ENCODE measurements at places on chromosomes 13 and 19.

DNA sequence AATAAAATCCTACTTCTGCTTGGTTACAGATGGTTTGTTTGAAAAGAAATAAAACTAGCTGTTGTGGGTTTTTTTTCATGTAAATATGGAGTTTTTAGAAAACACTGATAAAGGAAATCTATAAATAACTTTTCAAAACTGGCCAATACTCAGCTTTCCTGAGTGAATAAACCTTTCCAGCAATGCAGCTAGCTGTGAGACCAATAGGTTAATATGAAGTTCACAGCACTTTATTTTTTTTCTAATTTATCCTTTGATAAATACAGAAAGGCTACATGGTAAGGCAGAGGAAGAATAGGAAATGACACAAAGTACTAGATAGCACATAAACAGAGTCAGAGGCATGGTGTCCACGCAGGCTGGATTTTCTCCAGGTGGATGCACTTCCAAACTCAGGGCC lies 154.0 kb downstream of the COG6 start:
- no peak for DNase-seq

DNA sequence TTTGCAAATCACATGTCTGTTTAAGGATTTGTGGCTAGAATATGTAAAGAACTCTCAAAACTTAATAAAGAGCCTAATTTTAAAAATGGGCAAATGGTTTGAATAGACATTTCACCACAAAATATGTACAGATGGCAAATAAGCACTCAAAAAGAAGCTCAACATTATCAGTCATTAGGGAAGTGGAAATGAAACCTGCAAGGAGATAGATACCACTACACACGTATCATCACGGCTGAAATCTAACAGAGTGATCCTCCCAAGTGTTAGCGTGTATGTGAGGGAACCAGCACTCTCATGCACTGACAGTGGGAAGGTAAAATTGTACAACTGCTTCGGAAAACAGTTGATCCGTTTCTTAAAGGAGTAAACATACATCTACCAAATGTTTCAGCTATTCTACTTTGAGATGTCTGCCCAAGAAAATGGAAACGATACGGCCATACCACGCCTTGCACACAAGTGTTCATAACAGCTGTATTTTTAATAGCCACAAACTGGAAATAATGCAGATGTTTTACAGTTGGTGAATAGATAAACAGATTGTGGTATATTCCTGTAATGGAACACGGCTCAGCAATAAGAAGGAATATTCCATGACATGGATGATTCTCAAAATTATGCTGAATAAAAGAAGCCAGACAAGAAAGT lies 14.5 kb downstream of the ARHGEF7 start:
- DNase-seq = peak; percentile 47

DNA sequence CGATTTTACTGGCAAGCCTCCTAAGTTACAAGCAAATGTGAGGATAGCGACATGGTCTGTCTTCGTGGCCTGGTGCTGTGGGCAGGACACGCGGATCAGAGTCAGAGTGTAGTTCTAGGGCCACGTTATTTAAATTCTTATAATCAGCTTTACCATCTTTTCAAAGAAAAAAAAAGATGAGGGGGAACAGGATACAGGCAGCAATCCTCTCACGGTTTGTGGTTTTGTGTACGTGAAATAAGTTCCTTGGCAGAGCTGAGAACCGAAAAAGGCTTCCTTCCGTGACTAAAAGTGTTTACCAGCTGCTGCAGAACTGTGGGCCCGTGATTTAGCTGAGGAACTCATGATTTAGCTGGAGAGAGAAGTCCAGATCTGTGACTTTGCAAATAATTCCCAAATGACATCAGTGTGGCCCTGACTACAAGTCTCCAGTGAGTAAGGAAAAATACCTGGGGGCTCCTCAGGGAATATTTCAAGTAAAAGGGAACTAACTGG lies 27.2 kb downstream of the RCBTB2 start:
- DNase-seq = peak; percentile 85

DNA sequence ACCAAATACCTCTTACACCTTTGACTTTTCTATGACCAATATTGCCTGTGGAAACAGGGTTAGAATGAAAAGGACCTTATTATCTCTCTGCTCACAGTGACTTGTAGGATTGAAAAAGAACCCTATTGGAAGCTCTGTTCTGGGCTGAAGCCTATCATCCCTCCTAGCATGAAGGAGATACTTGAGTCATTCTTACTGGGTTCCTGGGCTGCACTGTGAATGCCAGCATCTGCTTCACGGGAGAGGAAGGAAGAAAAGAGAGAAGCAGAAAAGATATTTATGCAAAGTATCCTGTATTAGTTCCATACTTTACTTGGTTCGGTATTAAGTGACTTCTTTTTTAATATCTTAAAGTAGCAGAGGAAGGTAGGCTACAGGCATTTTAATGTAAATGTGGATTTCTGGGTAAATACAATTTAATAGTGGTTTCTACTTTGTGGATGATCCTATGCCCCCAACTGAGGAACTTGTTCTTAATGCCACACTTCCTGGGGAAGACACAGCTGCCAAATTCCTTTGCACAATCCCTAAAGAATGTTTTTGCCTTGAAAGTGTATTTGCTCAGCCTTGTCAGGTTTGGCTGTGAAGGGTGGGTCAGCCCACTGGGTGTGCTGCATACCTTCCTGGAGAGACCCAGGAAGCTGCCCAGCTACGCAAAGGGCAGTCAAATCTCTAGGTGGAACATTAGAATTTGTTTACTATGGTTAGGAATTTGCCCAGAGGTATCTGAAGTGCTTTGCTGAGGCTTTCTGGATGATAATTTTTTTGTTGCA lies 13.7 kb upstream of the SCEL start:
- no peak for DNase-seq

DNA sequence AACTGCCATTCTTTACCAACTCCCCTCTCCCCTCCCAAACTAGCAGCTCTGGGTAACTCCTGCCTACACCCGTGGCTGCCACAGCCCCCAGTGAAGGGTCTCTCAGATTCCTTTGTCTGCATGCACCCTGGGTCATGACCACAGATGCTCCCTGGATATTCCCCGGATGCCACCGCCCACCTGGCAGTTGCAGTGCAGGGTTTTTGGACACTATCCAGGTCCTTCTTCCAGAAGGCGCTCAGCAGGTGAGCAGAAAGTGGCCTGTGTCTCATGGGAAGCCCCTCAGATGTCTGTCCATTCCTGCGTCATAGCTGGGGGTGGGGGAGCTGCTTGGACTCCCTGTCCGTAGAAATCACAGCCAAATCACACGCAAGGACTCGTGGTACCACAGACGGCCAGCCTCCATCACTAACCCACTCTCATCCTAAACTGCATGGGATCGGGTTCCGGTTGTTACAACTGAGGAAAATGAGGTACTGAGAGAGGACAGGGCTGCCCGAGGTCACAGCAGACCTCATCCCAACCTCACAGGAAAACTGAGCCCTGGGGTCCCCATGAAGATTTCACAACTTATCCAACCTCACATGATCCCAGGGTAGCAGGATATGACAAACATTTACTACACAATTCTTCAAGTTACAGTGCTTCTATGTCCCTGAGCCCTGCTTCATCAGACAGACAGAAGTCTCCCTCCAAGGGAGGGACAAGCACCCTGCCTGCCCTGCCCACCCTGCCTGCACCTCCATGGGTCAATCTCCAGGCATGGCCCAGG lies 38.6 kb downstream of the ELL start:
- DNase-seq = no peak

GRCh38 chr19:32404933-32405430 lies 588 bp upstream of the DPY19L3 start:
- DNase-seq = no peak

DNA sequence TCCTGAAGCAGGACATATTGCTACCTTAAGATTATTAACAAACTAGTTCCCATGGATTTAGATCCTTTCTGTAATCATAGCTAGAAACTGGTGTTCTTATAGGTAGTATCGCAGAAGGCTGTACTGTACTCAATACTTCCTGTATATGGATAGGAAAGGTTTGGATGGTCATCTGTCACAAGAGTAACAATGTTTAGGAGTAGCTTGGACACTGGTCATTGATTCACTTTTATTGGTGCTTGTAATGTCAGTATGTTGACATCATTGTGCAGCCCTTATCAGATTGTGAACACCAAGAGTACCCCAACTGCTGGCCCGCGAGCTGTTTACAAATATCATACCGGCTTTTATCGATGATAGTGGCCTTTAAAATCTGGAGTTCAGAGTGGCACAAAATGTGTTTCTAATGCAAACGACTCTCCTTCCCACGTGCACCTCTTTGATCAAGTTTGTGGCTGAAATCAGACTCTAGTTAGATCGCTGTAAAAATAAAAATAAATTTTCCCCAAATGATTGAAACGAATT lies 605 bp upstream of the CDK8 start:
- no peak for DNase-seq

DNA sequence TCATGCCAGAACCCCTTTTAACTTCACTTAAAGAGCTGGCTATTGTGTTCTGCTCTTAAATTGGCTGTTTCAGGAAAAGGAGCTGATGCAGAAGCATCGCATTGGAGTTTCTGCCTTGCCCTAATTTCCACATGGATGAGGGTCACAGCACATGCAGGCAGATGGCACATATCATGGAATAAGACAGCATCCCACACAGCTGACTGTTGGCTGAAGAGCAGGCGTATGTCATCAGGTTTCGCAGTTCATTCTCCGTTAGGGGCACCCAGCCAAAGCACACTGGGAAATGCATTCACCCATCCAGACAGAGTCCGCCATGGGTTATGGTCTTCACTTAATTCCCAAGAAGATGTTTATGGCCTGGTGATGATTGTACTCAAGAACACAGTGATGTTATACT lies 572.5 kb downstream of the LIG4 start:
- DNase-seq = no peak

DNA sequence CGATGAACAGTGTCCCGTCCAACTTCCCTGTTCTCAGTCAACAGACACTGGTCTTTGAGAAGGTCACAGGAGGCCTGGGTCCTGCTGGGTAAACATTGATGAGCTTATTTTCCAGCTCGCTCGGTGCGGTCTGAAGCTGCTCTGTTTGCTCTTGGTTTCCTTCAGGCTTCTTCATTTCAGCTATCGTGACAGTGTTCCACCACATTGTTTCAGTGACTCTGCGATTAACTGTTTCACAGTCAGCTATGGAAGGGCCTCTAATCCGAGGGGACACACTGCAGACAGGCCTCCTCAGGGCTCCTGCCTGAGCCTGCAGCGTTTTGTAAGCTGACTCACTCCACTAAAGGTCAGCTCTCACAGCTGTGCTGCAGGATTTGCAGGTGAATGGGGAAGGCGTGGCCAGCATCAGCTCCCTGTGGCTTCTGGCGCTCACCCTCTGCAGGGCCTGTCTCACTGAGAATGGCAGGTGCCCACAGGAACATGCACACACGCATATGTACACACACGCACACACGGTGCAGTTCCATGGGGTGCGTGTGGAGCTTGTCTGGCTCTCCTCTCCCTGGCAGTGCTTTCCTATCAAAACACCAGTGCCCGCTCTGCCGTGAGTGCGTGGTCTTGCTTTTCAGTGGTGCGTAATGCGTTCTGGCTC lies 62.9 kb upstream of the MCF2L start:
- no peak for DNase-seq

GRCh38 chr13:105991622-105992277 lies 543.7 kb downstream of the EFNB2 start:
- no peak for DNase-seq

- no peak for DNase-seq
Observed at GRCh38 chr13:94550062-94550738, 45.8 kb downstream of the TGDS start.

DNA sequence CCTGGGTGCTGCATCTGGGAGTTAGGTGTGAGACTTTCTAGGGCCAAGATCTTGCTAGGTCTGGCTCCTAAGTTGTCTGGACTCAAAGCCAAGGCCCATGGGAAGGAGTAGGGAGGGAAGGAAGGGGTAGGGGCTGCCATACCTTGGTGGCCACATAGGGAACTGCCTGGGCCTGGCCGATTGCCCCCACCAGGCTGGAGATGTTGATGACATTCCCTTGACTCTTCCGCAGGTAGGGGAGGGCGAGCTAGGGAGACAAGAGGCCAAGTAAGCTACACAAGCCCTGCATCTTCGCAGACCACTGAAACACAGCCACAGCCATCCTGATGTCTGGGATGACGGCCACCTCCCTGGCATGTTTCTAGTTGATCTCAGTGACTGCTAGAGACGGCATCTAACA lies 4.1 kb upstream of the BCAT2 start:
- DNase-seq = no peak

DNA sequence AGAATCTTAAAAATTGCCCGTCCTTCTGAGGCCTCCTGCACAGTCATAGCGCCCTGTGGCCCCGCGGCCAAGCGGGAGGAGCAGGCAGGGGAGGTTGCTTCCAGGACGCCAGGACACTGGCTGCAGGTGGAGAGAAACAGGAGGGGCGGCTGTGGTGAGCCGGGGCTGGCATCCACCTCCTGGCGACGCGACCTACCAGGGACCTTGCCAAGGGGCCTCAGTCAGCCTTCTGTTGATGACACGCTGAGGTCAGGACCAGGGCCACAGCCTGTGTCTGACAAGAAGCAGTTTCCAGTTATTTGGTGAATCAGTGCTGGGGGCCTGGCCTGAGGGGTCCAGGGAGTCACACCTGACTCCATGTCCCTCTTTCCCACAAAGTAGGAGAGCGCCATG lies 13.3 kb upstream of the MKNK2 start:
- no peak for DNase-seq

GRCh38 chr19:45413497-45413896 lies 7.1 kb downstream of the POLR1G start:
- DNase-seq = no peak

- DNase-seq = no peak
Observed at GRCh38 chr13:45156565-45157361, 36.5 kb downstream of the GTF2F2 start.
